ENCODE measurements at places on chromosomes 1 and 21.
A peak's percentile ranks its signal among the peaks of the same experiment; 100 is the strongest.

- DNase-seq, result no peak
Measured at GRCh38 chr1:28313702-28314546, 14.9 kb upstream of the MED18 start.

- DNase-seq, result no peak
Measured at GRCh38 chr1:161994175-161994668, 29.4 kb downstream of the OLFML2B start.

GRCh38 chr1:18883636-18884418 is 18.5 kb downstream of the ALDH4A1 start:
- peak; percentile 83 for DNase-seq

GRCh38 chr1:99776120-99776519 is 9.7 kb upstream of the FRRS1 start:
- no peak for DNase-seq

DNA sequence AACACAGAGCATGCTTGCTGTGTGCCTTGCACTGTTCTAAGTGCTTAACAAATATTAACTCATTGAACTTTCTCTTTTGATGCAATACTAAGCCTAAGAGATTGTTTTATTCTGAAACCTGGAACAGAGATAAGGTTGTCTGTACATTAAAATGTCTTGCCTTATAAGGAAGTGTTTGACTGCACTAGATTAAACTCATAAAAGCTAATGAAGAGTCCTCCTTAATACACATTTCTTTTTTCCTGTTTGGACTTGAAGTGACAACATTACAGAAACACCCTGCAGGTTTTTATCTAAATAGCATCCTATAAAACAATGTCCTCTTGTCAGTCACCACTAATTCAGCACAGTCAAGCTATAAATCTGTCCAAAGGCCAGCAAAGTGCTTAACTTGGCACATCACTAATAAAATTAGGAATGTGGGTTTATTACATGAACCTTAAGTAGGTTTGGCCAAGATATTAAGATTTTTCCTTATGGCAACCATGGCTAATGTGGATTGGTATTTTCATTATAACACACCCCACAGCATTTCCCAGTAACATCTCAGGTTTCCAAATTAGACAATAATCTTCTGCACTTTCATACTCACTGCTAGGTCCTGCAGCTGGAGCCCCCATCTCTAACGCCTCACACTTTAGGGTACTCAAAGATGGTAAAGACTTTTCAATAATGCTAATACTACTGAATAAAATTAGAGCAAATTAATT is 389.7 kb downstream of the LMO4 start:
- no peak for DNase-seq

GRCh38 chr1:38418195-38419030 is 371.8 kb upstream of the POU3F1 start:
- DNase-seq, result peak; percentile 7

DNA sequence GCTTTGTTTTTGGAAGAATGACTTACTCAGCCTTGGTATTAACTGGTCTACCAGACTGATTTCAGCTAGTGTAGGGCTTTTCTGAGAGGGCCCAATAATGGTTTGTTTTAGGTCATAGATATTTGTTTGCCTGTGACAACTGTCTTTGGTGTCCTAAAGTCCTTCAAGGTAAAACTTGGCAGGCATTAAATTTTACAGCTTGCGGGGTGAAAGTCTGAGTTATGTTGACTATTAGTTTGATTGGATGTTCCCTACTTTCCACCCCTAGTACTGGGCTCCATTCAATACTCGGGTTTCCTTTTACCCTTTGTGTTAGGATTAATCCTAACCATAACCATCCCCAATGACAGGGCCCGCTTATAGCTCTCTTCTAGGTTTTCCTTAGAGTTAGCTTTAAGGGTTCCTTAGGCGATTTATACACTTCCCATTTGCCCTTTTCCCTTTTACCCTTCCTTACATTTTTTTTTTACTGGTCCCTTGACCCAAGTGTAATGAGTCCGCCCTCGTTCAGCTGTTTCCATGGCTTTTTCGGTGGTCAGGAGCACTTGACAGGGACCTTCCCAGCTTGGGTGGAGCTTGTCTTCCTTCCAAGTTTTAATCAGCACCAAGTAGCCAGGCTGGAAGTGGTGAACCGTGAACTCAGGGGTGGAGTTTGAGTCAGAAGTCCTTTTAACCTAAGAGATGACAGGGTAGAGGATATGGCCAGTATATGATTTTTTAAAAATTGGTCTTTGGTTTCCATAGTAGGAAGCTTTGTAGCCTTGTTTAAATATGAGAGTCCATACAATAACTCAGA is 28.5 kb upstream of the LCE5A start:
- no peak for DNase-seq

GRCh38 chr1:25599969-25600610 is 16.5 kb upstream of the MAN1C1 start:
- DNase-seq, result no peak

Measured in cerebellum (tissue), 4 donors.